ENCODE measurements at places on chromosomes 6 and 20.

- no peak for DNase-seq
Observed at GRCh38 chr6:700490-700889, 7.6 kb upstream of the EXOC2 start.

- DNase-seq = no peak
Observed at GRCh38 chr6:167211295-167211648, 53.5 kb upstream of the GPR31 start.

DNA sequence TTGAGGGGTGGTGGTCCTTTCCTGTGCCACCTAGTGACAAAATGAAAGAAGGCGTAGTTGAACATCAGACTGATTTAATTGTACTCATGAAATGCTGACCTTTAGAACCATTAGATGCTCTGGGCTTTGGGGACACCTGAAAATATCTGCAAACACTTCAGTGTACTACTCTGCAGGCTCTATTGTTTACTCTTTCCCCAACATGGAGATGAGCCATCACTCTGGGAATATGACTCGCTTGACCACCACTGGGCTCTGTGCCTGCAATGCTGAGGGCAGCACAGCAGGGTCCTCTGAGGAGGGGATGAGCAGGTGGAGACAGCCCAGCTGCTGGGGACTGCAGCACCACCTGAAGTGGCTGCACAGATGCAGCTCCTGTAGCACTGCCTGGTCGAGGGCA lies 74.8 kb upstream of the SLC24A3 start:
- DNase-seq = peak; percentile 79

GRCh38 chr6:46254946-46255345 lies 84.2 kb upstream of the ENPP5 start:
- DNase-seq = no peak

- DNase-seq = peak; percentile 84
Observed at GRCh38 chr6:30730601-30731435, 10.7 kb downstream of the TUBB start.

DNA sequence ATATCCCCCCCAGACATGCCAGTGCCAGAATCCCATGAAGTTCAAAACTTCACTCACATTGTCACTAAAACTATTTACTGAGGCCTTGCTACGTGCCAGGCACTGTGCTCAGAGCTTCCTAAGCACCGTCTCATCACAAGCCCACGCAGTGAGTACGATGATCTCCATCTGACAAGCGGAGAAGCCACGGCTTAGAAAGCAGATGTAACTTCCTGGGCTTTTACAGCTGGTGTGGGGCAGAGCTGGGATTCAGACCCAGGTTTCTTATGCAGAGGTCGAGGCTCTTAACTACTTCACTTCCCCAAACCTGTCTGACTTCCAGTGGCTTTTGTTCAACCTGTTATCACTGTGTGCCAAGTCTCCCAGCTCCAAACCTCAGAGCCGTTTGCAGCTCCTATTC lies 8.3 kb downstream of the MDGA1 start:
- peak; percentile 26 for DNase-seq

- DNase-seq = no peak
Observed at GRCh38 chr20:62445553-62446340, 18.4 kb upstream of the RBBP8NL start.

DNA sequence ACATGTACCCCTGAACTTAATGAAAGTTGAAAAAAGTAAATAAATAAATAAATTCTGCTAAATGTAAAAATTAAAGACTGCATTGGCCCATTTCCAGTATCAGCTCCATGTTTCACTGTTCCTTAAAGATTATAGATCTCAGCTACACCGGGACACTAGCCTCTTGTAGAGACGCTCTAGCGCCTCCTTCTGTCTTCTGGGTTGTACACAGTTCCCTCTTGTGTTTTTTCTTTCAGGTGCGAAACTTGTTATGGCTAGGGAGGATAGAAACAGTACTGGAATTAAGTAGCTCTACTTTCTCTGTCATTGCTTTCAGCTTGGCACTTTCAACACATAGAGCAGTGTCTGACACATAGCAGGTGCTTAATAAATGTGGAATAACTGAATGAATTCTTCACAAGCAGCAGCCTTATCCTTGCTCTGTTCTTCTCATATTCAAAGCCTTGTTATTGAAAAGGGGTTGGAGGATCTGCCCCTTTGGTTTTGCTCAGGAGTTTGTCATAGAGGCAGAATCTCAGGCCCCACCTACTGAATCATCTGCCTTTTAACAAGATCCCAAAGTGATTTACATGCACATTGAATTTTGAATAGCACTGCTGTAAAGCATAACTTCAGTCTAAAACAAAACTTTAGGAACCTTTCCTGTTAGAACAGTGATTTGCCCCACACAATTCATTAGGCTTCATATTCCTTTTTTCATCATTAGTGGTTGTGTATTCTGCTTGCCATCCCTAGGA lies 92.3 kb downstream of the FIG4 start:
- no peak for DNase-seq

- peak; percentile 8 for DNase-seq
Observed at GRCh38 chr6:41098366-41098765, 25.6 kb downstream of the NFYA start.

DNA sequence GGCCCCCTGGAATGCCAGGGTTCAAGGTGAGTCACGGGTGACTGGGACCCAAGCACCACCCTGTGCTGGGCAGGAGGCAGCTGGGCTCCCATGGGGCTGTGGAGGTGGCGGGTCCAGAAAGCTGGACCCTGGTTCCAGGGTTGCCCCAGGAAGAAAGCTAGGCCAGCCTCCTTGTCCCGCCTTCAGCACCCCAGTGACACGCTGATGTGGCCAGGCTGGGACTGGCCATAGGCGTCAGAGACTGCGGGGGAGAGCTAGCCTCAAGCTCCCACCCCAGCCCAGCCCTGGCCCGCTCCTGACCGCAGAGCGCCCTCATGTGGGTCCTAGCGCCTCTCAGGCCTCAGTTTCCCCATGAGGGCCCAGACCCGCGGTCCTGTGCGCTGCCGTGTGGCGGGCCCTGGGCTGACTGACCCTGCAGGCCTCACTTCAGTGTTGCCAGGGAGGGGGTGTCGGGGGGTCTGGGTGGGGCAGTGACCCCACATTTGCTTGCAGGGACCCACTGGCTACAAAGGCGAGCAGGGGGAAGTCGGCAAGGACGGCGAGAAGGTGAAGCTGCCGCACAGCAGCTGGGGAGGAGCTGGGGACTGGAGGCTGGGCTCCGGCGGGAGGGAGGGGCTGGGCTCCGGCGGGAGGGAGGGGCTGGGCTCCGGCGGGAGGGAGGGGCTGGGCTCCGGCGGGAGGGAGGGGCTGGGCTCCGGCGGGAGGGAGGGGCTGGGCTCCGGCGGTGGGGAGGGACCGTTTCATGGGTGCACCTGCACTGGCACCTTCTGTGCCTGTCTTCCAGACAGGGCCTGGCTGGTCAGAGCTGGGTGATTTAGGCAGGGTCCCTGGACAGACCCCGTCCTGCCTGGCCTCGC lies 7.9 kb downstream of the COL9A3 start:
- DNase-seq = no peak

DNA sequence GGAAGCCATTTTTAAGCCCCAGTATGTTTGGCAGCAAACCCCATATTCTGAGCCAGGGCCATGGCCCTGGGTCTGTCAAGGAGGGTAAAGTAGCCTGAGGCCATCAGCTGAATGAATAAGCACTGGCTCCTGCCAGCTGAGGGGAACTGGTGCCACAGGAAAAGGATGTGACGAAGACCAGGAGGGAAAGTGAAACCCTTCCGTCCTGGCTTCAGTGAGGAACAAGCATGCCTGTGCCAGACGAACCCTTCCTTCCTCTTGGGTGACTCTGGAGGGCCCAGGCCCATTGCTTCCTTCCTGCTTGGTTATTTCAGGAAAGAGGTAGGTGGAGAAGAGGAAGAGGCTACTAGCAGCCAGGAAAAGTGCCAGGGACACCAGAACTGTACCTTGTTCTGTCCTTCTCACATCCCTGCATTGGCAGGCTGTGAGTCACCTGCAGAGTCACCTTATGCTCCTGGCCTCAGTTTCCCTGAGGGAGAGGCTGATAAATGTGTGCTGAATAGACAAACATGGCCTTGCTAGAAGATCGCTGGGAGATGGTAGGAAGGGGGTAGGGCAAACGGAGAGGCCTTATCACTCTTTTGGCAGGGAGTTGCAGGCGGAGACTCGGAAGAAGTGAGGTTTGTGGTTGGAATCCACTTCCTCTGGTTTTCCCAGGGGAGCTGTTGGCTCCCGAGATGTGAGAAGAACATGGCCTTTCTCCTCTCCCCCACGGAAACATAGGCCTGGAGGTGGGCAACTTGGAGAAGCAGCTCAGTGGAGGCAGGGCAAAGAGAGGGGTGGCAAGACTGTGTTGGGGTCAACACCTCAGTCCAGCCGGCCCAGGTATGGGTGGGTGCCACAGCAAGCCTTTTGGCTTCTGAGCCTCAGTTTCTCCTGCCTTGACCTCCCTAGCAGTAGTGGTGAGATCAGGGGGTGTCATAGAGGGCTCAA lies 37.4 kb downstream of the COX4I2 start:
- DNase-seq = peak; percentile 24

DNA sequence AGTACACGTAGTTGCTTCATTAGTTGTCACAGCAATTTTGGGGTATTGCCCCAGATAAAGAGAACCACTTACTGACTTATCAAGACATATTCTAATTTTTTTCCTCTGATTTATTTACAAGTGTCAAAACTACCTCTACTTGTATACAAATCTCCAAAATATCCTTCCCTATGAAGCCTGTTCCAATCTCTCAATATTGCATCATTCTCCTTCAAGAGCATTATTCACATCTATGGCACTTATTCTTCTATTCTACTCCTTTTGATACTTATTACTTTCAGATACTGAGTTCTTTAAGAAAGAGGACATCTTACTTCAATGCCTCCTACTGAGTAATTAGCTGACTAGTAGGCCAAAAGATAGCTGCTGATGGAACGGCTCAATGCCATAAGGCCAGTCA lies 105.2 kb downstream of the SMLR1 start:
- DNase-seq = no peak

- no peak for DNase-seq
Observed at GRCh38 chr6:43762410-43762768, 7.6 kb upstream of the VEGFA start.

DNA sequence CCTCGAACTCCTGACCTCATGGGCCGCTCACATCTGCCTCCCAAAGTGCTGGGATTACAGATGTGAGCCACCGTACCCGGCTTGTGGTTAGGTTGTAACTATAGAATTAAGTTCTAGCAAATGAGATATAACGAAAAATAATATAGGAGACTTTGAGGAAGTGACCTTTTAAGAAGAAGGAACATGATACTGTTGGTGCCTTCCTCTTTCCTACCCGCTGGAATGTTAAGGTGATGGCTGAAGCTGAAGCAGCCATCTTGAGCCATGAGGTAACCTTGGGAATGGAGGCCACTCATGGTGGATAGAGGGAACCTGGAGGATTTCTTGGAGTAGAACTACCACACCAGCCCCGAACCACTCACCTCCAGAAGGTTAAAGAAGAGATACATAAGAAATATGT lies 48.1 kb upstream of the MDGA1 start:
- no peak for DNase-seq

All from DMS79 treated with DMSO at 0.1 percent for 48 hours (cell line).